ENCODE measurements at places on chromosomes 11 and 22.

DNA sequence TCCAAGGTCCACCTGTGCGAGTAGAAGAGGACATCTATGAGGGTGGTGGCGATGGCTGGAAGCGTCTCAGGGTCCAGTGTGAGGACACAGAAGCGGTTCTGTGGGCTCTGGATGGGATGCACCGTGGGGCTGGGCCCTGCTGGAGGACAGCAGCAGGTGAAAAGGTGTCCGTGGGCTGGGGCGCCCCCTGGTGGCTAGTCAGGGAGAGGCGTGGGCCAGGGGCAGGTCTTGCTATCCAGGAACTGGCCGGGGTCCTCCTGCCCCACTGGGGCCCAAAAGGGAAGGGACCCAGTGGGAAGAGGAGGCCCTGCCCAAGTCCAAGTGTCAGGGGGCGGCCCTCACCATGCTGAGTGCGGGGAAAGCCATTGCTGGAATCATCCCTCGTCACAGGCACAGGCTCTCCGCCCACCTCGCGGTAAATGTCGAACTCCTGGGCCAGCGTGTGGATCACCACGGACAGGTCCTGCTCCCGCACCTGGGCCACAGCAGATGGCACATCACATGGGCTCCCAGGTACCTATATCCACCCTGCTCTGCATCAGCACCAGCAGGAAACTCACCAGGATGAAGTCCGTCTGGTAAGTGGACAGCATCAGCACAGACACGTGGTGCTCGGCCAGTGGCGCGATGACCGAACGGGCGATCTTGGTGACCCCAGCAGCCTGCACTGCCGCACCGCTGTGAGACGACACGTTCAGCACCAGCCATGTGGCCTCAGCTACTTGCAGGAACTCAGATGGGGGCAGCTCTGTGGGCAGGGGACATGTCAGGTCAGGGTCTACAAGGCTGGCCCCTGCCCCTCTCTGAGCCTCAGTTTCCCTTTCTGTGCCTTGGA is 2.3 kb downstream of the CASTOR1 start:
- DNase-seq = peak; percentile 83

GRCh38 chr11:68343761-68344256 is 31.4 kb downstream of the LRP5 start:
- no peak for DNase-seq

- no peak for DNase-seq
Measured at GRCh38 chr22:50737728-50738648, at the start of gene ACR. Gene ACR (plus strand): TSS chr22:50738204. CDS start chr22:50738236, 32 bp downstream.

GRCh38 chr22:19287889-19288288 is 3.6 kb downstream of the CLTCL1 start:
- DNase-seq = no peak

DNA sequence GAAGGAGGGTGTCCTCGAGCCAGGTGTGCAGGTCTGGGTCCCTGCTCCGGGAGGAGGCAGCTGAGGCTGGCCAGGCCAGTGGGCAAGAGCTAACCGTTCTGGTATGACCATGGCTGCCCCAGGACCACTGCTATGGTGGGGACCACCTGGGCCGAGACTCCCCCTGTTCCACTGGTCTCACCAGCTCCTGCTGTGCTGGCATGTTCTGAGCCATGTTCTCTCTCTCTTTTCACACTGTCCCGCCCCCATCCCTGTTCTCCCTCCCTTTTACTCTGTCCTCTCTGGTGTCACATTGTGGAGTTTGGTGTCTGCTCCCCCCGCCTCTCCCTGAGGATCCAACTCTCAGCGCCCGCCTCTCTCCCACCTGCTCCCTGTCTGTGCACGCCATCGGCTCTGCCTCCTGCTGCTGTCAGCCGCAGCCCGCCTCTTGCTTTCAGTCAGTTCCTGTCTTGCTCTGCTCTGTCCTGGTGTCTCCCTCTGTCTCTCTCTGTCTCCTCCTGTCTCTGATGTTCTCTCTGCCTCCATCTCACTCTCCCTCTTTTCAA is 66.4 kb downstream of the LRRC32 start:
- DNase-seq = no peak

- DNase-seq = peak; percentile 92
Measured at GRCh38 chr11:65888163-65888814, at the start of gene FIBP. Gene FIBP (minus strand): TSS chr11:65888471. CDS start chr11:65888418, 53 bp downstream.

DNA sequence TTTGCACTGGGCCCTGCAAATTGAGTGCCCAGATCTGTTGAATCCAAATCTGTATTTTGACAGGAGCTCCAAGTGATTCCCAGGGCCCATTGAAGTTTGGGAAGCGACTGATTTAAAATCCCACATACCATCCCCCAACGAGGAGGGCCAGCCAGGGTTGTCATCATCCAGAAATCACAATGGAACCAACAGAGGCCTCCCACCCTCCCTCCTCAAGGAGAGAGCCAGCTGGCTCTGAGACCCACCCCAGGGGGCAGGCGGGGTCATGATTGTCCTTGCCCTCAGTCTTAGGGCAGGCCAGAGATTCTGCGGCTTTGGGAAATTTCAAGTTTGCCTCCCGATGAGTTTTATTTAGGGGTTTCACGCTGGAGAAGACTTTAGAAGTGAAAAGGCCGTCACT is 358.2 kb downstream of the MN1 start:
- DNase-seq = no peak

GRCh38 chr11:36388951-36389350 is 92.9 kb downstream of the PRR5L start:
- DNase-seq = no peak

DNA sequence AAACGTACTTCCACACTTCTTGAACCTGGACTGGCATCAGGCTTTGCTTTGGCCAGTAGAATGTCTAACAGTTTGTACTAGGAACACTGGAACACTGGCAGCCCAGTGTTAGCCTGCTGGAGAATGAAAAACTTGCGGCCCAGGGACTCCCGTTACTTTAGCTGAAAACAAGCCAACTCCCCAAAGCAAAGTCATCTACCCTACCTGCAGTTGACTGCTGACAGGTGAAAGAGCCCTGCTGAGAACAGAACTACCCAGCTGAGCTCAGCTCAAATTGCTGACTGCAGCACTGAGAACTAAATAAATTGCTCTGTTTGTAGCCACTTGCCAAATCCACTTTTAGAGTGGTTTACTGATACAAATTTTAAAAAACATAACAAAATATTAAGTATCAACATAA is 342.5 kb downstream of the LRRC4C start:
- no peak for DNase-seq

GRCh38 chr22:33922349-33922681 is 2.0 kb upstream of the LARGE1 start:
- DNase-seq = no peak

- no peak for DNase-seq
Measured at GRCh38 chr11:68349461-68350249, 37.3 kb downstream of the LRP5 start.

GRCh38 chr11:34748036-34748435 is 127.1 kb downstream of the EHF start:
- DNase-seq = no peak

DNA sequence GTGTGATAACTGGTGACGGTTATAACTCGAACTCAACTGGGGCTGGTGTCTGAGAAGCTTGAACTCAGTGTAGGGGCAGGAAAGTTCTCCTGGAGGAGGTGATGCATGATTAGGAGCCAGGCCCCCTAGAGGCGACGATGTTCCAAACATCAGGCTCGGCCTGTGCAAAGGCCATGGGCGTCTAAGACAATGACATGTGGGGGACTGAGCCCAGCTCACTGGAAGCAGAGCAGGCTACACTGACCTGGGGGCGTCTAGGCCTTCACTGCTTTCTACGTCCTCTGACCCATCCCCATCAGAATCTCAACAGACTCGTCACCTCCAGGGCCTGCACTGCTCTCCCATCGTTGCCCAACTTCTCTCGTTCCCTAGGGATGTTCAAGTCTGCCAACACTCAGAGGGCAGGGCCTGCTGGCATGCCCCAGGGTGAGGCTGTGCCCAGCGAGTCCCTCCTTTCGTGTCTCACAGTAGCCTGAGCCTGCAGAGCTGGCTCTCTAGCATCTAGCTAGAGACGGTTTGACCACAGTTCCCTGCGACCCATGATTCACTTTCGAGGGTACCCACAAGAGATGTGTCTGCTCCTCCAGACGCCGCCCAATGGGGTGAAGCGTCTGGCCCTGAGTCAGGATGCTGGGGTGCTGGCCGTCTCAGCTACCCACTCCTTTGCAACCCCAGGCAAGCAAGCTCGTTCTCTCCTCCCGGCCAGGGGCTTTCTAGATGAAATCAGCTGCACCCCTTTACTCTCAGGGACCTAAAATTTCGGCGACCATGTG is 1.1 kb upstream of the ATG16L2 start:
- peak; percentile 35 for DNase-seq

DNA sequence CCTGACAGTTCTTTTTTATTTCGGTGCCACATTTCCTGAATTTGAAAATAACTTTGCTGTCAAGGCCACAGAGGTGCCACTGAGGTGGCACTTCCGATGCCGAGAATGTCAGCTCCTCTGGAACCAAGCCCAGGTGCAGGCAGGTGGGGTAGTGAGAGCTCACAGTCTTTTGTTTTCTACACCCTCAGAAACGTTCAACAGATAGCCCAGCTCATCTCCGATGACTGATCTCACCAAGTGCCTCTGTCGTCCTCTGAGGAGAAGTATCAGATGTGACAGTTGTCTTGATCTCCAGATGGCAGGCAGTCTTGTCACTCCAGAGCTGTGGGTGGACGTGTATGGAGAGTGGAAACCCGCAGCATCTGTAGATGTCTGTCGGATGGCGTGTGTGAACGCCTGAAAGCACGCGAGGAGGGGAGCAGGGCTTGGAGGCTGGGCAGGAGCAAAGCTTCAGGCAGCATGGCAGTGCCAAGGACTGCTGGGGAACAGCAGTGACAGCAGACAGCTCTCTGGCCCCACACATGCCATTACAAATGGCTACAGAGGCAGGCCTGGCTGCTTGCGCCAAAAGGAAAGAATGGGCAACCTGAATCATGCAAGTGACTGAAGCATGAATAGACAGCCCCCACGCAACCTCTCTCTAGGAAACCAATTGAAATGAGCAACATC is 877.0 kb downstream of the OPCML start:
- no peak for DNase-seq

GRCh38 chr11:71091506-71092265 is 160.7 kb downstream of the SHANK2 start:
- no peak for DNase-seq

DNA sequence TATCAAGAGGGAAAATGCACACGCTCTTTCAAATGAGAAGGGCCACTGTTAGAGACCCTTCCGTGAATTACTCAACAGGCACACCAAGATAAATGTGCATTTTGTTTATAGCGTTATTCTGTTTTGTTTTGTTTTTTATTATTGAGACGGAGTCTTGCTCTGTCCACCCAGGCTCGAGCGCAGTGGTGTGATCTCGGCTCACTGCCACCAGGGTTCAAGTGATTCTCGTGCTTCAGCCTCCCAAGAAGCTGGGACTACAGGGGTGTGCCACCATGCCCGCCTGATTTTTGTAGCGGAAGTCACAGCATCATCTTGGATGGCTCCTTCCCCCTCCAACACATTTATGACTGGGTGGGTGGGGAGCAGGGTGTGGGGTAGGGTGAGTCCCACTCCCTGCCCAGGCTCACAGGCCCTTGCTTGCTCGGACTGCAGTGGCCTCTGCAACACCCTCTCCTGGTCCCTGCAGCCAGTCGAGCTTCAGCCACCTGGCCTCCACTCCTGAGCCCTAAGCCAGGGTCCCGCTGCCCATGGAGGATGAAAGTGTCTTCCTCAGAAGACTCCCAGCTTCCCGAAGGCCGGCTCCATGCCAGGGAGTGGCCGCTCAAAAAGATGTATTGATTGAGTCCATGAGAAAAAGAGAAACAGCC is 68.0 kb downstream of the RTL6 start:
- DNase-seq = no peak

DNA sequence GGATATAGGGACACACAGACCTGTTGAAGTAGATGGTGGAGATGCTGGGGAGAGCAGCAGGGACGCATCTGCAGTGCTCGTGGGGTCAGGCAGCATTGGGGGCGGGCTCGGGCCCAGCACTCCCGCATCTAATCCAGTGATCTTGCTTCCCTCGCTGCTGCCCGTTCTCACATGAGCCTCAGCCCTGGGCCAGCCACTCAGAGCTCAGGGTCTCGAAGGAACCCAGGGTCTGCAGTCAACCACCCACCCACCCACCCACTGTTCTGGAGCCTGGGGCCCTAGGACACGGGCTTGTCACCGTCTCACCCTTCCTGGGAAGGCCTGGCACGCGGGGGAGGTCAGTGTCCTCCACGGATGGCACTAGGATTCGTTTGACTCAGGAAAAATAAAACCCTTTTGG is 406.0 kb downstream of the TBC1D22A start:
- no peak for DNase-seq

- no peak for DNase-seq
Measured at GRCh38 chr11:86917589-86917988, 37.6 kb downstream of the FZD4 start.

DNA sequence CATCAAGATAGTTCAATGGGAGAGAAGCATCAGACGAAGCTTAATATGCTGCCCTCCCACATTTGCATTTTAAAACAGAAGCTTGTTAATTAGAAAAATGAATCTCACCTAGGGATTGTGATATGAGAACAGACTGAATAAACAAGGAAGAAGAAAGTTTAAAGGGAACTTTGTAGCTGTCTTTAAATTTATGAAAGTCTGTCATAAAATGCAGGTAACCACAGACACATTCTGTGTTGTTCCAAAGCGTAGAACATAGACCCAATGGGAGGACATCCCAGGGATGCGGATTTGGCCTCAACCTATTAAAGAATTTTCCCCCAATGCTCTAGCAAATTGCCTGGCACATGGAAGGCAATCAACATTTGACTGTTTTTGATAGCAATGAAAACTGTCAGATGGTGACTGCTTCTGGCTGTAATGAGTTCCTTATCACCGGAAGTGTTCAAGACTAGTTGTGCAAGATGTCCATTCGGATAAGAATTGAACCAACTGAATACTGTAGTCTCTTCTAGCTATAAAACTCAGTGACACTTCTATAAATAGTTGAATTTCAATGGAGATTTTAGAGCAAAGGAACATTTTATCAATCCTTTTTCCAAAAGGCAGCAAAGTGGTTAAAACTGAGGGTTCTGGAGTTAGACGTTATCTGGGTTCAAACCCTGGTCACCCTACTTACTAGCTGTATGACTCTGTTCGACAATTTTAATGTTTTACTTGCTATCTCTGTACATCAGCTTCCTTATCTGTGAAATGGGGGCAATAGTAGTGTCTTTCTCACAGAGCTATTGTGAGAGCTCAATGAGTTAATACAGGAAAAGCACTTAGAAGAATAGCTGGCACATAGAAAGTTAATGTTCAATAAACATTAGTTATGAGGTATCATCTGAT is 64.9 kb downstream of the LIF start:
- no peak for DNase-seq

- no peak for DNase-seq
Measured at GRCh38 chr11:1565173-1565903, 6.7 kb downstream of the DUSP8 start.
